ENCODE measurements at places on chromosomes 13 and 19.
A peak's percentile ranks its signal among the peaks of the same experiment; 100 is the strongest.

- DNase-seq: no peak
These were observed 397.5 kb downstream of the DIAPH3 start for GRCh38 chr13:59766236-59766635.

GRCh38 chr19:3106509-3107141 lies 12.5 kb downstream of the GNA11 start:
- DNase-seq: no peak

- peak; percentile 76 for DNase-seq
These were observed 15.1 kb downstream of the KCNRG start for GRCh38 chr13:50030315-50030714.

DNA sequence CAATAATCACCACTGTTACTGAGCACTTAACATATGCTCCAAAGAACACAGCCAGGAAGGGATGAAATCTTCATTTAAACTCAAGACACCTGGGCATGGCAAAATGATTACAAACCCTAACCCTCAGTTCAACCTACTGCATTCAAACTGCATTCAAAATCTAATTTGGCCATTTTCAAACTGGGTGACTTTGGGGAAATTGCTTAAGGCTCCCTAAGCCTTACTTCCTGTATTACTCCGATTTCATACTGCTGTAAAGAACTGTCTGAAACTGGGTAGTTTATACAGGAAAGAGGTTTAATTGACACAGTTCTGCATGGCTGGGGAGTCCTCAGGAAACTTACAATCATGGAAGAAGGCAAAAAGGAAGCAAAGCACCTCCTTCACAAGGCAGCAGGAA lies 50.4 kb downstream of the CBY2 start:
- DNase-seq: no peak

DNA sequence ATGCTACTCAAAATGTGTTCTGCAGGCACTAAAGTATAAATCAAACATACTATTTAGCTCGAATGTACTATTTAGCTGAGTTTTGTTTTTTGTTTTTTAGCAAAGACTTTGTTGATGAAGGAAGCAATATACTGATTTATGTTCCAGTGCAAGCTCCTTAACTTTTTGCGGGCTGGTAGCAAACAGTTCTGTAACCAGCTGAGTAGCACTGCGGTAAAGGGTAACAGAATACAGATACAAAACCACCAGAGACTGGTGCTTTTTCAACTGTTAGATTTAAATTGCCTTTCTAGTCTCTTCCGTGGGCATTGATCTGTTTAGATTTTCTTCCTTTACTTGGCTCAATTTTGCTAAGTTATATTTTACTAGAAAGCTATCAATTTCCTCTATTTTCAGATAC lies 39.0 kb upstream of the KPNA3 start:
- DNase-seq: no peak

GRCh38 chr13:96053003-96053703 lies at the start of gene UGGT2:
Gene UGGT2 (minus strand): TSS chr13:96053401. CDS start chr13:96053312, 89 bp downstream.
- peak; percentile 96 for DNase-seq

DNA sequence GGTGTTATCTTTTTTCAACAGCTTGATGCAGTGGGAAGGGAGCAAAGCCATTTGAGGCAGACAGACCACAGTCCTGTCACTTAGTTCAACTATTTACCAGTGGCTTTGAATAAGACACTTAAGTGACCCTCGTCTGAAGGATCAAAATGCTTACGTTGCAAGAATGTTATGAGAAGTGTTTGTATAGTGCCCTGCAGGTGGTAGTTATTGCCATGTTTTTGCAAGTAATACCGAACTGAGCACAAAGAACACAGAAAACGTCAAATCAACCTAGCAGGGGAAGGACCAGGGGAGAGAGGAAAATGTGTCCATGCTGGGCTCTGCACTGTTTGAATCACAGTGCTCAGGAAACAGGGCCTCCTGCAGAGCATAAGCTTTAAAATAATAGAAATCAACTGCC lies 2.8 kb downstream of the SOHLH2 start:
- no peak for DNase-seq

DNA sequence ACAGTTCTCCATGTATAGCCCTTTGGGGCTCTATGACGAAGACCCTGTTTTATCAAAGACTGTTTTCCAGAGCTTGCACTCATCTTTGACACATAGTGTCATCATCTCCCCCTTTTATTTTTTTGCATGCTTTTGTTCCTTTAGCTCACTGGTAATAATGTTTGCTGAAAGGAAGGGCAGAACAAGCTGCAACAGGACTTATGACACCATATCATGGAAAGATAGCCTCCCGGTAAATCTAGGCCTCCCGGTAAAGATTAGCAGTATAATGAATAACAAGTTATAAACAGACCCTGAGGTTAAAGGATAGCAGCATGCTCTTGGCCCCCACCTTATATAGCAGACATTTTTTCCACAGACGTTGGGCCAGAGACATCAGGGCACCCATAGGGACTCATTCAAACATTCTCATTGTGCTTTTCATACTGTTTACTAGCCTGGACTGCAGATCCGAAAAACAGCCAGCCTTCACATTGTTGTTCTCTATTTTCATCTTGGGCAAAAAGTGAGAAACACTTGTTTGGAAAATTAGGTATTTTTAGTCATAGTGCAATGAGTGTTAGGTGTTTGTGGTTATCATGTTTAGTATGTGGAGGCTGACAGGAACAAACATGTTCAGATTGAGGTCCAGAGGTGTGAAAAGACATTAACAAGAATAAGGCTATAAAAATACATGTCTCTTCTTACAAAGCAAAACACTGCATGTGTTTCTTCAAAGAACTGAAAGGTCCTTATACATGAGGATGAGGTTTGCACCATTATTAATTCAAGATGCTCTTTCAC lies 136.9 kb upstream of the SPRY2 start:
- DNase-seq: no peak

DNA sequence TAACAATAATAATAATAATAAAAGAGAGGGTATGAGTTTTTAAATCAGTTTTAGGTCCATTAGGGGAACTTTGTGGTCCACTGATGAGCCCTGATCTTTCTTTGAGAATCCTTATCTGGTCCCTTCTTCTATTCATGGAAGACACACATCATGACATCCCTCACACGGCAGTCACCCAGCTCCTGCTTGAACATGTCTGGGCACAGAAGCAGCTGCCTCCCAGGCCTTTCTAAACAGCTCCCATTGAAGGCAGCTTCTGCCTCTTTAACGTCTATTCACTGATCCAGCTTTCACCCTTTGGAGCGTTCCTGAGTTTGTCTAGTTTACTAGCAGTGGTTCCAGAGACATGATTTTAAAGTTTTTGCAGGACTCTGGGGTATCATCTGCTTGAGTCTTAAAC lies 42.6 kb upstream of the STK24 start:
- no peak for DNase-seq

GRCh38 chr13:75600371-75600770 lies 35.8 kb upstream of the LMO7 start:
- DNase-seq: peak; percentile 16

DNA sequence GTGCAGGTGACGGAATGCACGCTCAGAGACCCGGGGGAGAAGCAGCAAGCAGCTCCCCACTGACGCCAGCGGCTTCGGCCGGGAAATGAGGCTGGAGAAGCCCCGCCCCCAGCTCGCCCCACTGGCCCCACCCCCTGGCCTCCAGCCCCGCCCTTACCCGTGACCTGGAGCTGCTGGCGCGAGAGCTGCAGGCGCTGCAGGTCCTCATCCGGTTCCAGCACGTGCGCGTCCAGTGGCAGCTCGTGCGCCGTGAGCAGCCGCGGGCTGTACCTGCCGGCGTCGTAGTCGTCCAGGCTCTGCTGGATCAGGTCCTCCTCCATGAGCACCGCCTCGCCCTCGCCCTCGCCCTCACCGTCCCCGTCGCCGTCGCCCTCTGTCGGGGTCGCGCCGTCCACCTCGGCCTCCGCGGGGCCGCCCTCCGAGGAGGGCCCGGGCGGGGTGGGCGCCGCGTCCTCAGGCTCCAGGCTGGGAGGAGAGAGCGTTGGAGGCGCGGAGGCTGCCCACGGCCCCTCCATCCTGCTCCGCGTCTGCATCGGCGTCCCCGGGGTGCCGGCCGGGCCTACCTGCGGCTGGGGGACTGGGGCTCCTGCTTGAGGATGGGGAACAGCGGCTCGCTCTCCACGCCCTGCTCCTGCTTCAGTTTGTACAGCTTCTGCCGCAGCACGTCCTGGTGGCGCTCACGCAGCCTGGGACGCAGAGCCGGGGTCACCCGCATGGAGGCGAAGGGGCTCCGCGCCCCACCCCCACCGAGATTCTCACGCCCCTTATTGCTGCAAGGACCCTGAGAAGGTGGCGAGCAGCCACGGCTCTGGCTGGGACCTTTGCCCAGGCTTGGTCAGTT lies 6.4 kb upstream of the TBXA2R start:
- no peak for DNase-seq

DNA sequence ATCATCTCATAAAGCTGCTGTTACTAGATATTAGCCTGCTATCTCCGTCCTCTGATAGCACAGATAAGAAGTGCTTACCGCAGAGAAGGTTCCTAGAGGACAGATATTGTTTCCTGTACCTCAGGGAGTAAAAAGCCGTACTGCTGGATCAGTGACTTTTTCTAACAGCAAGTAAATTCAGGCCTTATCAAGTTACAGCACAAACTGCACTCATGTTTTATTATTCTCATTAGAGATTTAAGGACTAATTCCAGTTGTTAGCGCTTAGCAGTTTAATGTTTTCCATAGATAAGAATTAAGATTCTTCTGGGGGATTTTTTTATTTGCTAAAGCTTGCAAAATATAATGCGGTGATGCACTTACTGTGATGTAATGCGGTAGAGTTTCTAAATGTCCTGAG lies 119.0 kb upstream of the OBI1 start:
- peak; percentile 74 for DNase-seq

- DNase-seq: peak; percentile 72
These were observed at the start of gene ZNF69 for GRCh38 chr19:11887611-11888531. Gene ZNF69 (plus strand): TSS chr19:11887782. CDS start chr19:11887924, 142 bp downstream.

DNA sequence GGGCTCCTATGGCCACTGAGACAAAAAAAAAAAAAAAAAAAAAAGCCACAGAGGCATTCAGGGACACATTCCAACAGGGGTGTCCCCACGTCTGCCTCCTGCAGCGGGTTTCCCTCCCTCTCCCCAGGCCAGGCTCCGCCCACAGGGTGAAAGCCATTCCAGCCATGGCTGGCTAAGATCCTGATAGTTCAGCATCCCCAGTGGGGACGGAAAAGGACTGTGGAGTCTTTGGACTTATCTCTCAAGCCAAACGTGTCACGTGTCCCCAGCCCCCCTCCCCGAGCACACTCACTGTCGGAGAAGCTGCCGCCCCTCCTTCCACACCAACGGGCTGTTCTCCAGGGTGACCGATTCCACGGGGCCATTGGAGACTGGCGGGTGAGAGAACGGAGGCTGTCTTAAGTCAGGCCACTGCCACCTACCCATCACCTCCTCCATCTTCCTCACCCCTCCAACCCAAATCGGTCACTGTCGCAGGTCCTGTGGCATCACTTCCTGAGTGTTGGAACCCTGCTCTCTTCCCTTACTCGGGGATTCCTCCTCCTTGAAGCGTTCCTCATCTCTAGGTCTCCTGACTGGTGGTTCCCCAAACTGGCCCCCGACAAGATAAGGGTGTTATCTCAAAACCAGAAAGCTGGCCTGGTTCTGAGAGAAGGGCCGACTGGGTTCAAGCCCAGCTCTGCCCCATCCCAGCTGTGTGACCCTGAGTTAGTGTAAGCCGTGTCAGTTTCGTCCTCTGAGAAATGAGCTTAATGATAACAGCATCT lies 9.1 kb upstream of the FKRP start:
- DNase-seq: no peak

DNA sequence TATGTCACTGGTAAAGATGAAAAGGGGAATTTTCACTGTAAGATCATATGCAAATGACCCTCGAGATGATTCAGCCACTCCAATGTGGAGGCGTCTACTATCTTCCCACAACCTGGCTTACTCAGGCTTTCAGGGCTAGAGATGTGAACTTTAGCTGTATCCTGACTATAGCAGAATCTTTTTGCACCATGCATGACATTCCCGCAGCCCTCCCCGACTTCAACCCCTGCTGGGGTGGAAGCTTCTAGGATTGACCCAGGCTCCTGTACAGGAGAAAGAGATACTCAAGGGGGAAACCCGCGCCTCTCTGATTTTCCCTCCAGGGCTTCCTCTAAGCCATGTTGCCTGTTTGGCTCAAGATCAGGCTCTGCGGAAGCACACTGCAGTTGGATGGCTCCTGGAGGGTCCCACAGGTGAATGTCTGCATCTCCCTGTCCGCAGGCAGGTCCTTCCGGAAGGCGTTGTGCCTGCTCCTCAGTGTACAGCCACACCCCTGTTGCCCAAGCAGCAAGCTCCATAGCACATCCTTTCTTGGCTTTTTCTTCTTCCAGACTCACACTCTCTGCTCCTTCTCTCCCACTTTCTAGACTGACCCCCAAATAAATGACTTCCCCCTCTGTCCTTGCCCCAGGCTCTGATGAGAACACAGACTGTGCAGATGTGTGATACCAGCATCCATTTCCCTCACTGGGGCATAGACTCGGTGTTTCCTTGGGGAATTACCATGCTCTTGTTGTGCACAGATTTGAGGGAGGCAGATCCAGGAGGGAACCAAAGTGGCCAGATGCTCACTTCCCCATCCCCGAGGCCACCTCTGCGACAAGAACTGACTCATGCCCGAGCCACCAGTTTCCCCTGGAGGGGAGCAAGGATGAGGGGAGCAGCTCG lies 29.1 kb upstream of the POP4 start:
- no peak for DNase-seq

GRCh38 chr19:1883784-1884183 lies 1.5 kb downstream of the ABHD17A start:
- DNase-seq: no peak

GRCh38 chr13:36166046-36166445 lies 34.9 kb upstream of the DCLK1 start:
- no peak for DNase-seq

DNA sequence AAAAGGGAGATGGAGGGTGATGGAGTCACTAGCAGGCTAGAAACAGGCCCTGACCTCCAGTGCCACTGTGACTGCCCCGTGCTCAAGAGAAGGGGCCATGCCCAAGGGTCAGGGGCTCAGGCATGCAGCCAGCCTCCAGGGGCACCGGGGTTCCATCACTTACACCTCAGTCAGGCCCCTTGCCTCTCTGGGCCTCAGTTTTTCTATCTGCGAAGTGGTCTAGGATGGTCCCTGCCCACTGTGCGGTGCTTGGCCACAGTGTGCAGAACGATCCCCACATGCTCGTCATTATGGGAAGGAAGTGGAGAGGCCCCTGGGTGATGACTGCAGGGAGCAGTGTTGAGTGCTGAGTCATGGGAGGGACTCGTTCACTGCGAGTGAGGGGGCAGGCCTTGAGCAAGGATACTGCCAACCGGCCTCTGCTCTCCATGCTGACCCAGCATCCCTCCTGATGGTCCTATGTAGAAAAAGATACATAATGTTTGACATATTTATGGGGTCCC lies 23.1 kb downstream of the TMED1 start:
- no peak for DNase-seq
